ENCODE measurements at places on chromosomes 6 and 20.

DNA sequence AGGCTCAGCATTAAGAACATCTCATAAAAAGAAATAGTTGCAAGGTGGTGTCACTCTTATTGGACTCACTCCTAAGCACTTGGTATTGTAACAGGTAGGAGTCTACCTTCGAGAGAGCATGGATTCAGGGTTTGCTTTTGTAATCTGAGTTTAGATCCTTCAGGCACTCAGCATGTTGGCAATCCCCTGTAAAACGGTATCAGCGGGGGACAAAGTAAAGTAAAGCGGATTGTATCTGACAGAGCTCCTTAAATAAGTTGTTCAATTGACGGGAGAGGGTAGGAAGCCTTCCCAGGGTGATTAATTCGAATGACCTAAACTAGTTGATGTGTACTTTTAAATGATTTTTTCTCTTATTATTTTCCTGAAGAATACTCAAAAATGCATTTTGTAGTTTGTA, 869.8 kb upstream of the EPHA7 start:
- DNase-seq, result no peak

DNA sequence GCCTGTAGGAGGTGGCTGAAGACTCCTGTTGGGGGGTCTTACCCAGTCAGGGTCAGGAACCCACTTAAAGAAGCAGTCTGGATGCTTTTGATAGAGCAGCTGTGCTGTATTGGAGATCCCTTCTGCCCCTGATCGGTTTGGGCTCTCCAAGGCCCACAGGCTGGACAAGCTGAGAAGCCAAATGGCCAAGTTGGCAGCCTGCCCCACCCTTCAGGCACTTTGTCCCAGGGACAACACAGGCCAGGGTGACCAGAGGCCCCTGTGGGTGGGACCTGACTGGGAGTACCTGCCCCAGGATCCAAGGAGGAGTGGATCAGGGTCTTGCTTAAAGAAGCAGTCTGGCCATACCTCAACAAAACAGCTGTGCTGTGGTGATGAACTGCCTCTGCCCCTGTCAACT, 48.4 kb downstream of the ZC2HC1B start:
- no peak for DNase-seq

GRCh38 chr6:37011656-37012378, 6.4 kb downstream of the FGD2 start:
- no peak for DNase-seq

- DNase-seq, result no peak
Observed at GRCh38 chr20:38725931-38726803, 1.9 kb downstream of the SLC32A1 start.

GRCh38 chr20:57262301-57262700, 4.1 kb downstream of the BMP7 start:
- no peak for DNase-seq

DNA sequence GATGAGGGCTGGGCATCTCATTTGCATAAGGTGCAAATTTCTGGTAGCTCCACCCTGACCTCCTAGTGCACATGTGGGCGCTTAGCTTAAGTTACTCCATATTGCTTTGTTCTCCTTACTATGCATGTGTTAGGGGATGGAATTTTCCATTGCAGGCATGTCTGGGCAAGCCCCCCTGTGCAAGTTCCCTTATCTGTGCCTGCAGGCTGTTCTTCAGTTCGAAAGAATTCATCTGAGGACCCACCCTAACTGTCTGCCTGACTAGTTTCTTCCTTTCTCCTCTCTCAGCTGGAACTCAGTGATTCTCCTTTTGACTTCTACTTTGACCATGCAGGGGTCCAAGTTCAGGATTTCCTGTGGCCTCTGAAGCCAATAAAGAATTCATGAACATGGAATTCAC, 30.2 kb downstream of the CCDC170 start:
- DNase-seq, result no peak

GRCh38 chr6:36692861-36693702, 4.5 kb upstream of the RAB44 start:
- no peak for DNase-seq
